Cardiac muscle cell (in vitro differentiated cells and primary cell): ENCODE measurements at places on chromosomes 6 and 20. TPM values are rescaled to one million over a fixed set of nuclear protein-coding genes. Genes with fewer than 3 reads are reported as not detected.

Gene PCSK2
- 0.12 and 0.18 TPM in 2 replicates for total RNA-seq

Gene RAET1L
- total RNA-seq, result not detected in 2 replicates

Gene EFCAB8
- total RNA-seq, result not detected in 2 replicates

Gene PAK5
- total RNA-seq, result 0.06 and 0.11 TPM in 2 replicates

Gene MAK
- 0.04 and 0.18 TPM in 2 replicates for total RNA-seq

Gene CALHM5
- 0.11 TPM in 1 of 2 replicates, not detected in the other for total RNA-seq
